ENCODE measurements at places on chromosomes 1 and 21.

- no peak for DNase-seq
Measured at GRCh38 chr1:201955729-201956143, 433 bp downstream of the TIMM17A start.

- no peak for DNase-seq
Measured at GRCh38 chr1:157284451-157284850, 146.3 kb upstream of the ETV3 start.

GRCh38 chr1:112542206-112542973, 33.6 kb downstream of the WNT2B start:
- no peak for DNase-seq

DNA sequence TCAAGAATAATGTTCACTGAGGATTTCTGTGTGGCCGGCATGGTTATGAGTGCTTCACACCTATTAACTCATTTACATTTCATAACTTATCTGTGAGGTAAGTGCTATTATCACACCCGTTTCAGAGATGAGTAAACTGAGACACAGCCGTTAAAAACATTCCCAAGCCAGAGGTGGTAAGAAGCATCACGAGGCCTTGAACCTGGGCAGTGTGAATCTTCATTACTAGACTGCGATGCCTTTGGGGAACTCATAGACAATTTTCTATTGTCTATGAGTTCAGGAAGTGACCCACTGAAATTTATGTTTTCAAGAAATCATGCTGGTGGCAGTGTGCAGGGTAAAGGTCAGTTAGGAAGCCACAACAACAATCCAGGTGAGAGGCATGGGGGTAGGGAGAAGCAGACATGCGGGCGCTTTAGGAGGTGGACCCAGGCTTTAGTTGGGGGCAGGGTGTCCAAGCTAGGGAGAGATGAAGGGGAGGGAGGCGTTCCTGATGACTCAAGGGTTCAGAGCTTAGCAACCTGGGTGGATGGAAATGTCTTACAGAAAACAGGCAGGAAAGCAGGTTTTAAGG, 14.5 kb downstream of the GNG12 start:
- no peak for DNase-seq

DNA sequence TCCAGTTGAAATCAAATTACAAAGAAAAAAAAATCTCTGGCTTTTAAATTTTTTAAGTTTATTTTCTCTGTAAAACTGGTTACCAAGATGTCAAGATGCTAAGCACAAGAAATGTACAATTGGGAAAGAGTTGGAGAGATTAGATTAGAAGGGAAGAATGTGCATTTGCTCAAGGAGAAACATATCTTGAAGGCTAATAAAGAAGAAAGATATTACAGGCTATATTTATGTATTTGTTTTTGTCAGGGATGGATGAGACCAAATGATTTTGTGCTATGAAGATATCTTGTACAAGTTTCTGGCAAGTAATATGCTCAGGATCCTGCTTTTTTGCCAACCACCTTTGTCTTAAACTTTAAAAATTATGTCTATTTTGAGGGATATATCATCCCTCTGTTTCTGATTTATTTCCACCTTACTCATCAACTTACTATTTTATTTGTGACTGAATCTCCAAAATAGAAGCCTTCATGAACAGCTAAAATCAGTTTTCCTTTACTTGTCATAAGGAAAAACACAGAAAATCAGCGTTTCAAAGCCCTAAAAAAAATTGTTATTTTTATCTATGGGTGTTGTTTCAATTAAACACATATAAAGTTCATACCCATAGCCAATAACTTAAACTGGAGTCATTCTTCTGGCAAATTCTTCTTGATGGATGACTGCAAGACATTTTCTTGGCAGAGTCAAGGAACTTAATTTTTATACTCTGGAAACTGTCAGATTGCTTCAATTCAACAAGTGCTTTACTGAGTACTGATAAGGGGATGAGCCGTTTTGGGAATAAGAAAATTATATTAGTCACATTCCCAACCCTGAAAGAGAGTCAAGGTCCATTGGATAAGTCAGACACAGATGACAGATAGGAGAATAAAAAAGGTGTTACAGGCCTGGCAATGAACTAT, 141.8 kb downstream of the CTH start:
- no peak for DNase-seq

DNA sequence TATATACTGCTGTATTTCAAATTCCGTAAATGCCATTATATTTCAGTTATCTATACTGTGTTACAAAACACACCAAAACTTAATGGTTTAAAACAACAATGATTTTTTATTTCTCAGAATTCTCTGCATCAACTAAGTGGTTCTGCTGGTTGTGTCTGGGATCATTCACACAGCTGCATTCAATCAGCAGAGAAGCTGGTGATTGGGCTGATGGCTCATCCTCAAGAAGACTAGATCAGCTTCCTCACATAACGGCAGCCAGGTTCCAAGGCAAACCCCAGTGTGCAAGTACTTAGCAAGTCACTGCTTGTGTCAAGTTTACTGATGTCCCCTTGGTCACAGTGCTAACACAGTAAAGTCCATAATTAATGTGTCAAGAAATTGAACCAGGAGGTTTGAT, 86.3 kb upstream of the VANGL1 start:
- DNase-seq: no peak

DNA sequence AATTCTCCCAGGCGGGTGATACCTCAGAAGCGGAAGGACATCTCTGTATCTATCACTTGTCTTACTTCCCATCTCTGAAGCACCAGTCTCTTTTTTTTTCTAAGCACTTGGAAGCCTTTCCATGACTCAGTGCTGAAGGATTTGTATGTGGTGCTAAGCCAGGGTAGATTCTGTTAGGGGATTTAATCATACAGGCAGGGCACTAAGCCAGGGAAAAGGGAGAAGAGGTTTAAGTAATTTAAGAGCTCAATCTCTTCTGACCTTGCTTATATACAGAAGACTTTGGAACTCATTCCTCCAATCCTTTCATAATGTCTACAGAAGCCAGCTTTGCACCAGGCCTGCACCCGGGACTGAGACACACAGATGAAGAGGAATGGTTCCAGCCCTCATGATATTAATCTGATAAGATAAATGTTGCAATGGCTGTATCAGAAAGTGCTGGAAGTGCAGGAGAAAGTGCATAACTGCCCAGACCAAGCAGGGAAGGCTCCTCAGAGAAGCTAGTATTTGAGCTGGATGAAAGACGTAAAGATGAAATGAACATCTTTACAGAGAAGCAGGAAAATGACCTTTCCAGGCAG, 11.0 kb downstream of the FAM163A start:
- no peak for DNase-seq

GRCh38 chr1:37809942-37810341, 1.9 kb upstream of the YRDC start:
- DNase-seq: no peak

- no peak for DNase-seq
Measured at GRCh38 chr1:196309386-196309785, 298.9 kb downstream of the KCNT2 start.

DNA sequence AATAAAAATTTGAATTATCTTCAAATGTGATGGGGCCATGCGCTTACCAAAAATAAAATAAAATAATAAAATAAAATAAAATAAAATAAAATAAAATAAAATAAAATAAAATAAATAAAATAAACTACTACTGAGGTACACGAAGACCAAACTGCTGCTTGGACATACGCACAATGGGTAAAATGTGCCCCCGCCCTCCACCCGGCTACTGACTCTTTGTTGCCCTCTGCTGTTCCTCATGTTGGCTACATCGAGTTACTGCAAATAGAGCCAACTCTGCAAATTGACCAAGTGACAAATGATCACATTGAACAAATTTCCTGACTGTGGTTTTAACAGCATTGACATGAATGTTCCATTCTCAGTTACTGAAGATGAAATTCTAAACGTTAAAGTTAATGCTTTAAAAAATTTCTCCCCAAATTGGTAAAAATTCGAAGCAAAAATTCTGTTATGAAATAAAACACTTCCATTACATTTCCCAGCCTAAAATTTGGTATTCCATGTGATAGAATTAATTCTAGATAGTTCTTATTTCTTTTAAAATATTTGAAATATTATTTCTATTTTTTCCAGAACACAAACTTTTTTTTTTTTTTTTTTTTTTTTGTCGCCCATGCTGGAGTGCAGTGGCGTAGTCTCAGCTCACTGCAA, 18.8 kb upstream of the MAP1LC3C start:
- peak; percentile 65 for DNase-seq

GRCh38 chr1:61432616-61433388, 292.1 kb downstream of the TM2D1 start:
- no peak for DNase-seq

DNA sequence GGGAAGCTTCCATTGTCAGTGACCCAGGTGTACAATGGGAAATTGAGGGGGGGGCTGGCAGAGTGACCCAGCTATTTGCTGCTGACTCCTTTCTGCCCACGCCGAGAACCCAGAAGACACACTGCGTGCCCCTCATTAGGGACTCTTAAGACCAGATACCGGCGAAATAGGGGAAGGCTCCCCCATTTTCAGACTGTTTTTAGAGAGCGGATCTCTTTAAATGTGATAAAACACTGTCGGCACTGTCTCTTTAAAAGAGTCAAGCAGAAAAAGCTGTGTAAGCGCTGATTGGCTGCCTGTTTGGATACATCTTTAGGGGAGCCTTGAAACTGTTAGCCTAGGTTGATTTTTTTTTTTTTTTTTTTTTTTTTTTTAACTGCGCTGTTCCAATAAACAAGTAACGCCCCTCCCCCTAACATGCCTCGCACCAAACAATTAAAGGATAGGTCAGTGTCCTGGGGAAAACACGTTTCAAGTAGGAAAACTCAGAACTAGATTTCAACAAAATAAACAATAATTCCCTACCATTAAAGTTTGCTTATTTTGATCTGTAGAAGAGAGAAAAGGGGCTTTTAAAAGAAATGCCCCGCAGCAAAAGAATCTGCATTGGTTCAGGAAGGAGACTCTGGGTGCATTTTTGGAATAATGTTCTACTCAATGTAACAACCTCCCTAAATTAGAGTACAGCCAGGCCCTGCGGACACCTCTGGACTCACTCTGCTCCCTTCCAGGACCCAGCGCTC, 1.4 kb upstream of the SSBP3 start:
- peak; percentile 78 for DNase-seq

DNA sequence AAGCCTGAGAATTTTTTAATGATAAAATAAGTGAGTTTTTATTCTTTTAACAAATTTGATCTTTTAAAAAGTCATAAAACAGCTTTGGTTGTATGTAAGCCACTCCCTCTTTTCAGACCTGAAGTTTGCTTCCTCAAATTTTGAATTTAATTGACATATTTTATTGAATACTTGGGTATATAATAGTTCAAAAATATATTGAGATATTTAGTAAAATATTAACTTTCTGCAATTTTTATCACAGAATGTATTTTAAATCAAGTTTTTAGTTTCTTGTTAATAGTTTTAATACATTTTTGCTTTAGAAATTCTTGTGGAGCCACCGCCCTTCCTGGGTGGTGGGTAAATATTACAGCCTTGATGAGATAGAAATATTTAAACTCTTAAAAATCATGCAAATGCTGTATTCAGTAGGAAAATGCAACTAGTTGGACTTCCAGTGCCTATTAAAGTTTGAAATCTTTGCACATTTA, 867 bp downstream of the PTPRC start:
- no peak for DNase-seq

GRCh38 chr21:39095681-39096080, 87.6 kb downstream of the PSMG1 start:
- no peak for DNase-seq

DNA sequence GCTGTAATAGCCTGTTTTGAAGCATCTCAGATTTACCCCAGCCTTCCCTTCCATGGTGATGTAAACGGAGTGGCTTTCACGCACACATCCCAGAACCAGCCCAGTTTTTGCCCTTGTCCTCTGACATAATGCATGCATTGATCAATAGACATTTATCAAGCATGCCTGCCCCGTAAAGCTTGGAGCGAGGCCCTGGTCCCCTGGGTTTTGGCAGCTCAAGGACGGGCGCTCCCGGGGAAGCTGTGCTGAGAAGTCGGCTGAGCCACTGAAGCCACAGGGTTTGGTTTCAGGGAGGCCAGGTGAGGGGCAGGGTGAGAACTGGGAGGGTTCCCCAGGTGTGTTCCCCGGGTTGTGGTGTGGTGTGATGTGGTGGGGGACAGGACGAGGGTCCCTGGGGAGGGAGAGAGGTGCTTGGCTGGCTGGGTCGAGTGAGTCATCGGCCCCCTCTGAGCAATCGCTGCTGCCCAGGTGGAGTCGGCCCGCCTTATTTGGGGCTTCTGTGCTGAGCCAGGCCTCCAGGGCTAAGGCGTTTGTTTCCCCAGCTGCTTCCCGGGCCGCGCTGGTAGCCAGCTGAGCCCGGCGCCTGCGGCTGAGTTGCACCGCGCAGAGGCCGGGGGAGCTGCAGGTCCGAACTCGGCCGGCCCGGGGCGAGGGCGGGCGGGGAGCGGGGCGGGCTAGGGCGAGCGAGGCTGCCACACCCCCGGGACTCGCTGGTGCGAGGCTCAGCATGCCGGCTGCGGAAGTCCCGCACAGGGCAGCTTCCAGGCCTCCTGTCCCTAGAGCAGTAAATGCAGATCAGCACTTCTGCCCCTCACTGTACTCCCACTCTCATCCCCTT, 23.6 kb downstream of the ATP2B4 start:
- DNase-seq: peak; percentile 85

DNA sequence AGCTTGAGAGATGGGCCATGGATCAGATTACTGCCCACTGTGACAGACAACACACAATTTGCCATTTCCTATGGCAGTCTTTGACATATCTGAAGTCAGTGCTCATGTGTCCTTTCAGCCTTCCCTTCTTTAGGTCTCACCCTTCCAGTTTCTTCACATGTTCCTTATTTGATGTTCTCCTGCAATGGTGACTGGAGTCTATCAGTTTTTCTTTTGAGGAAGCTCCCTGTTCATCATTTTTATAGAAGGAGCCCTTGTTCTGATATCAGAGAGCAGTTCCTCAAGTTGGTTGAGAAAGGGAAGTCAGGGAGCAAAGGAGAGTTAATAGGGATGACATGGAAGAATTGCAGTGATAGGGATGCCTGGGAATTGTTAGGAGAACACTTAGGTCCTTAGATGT, 42.2 kb downstream of the DISC1 start:
- DNase-seq: no peak

GRCh38 chr1:85274969-85275453, 1.4 kb downstream of the BCL10 start:
- DNase-seq: no peak

DNA sequence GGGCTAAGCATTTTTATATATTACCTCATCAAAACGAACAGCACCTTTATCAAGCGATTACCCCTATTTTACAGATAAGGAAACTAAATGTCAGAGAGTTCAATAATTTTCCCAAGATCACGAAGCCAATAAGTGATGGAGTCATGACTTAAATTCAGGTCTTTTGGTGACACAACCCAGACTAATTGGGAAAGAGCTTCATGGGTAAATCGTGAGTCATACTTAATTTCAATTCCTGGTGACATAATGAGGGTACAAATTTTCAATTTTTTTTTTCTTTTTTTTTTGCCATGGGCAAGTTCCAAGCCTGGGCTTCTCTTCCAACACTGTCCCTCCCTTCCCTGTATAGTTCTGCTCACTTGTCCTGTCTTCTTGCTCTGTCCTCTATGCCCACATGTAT, 30.1 kb upstream of the IL10 start:
- DNase-seq: no peak

GRCh38 chr1:17558954-17559614, 19.6 kb downstream of the ARHGEF10L start:
- DNase-seq: no peak

GRCh38 chr1:228445843-228446650, 29.4 kb upstream of the TRIM17 start:
- DNase-seq: peak; percentile 70

All from ecto neural progenitor cell (in vitro differentiated cells).